ENCODE measurements at places on chromosomes 11 and 22. TPM values are rescaled to one million over a fixed set of nuclear protein-coding genes. Genes with fewer than 3 reads are reported as not detected.

Gene VPREB1
- total RNA-seq, result not detected

Gene TMA7B
- total RNA-seq, result 0.20 TPM

- H3K4me3 ChIP-seq, result no peak overlapping the region
- no peaks in the 10 kb centered on the region for H3K27me3 ChIP-seq
- no peak overlapping the region for H3K27ac ChIP-seq
- no peaks in the 10 kb centered on the region for H3K36me3 ChIP-seq
- DNase-seq, result no peak
These were observed 45.4 kb upstream of the CARS1 start for GRCh38 chr11:3102641-3102921.

Gene FREY1
- total RNA-seq, result not detected

GRCh38 chr11:68142028-68142412 lies 20.8 kb upstream of the CHKA start:
- H3K4me3 ChIP-seq, result no peak overlapping the region
- no peak overlapping the region for H3K27ac ChIP-seq
- H3K36me3 ChIP-seq, result no peaks in the 10 kb centered on the region
- H3K4me1 ChIP-seq, result peaks cover 55% of the 10 kb centered on the region

DNA sequence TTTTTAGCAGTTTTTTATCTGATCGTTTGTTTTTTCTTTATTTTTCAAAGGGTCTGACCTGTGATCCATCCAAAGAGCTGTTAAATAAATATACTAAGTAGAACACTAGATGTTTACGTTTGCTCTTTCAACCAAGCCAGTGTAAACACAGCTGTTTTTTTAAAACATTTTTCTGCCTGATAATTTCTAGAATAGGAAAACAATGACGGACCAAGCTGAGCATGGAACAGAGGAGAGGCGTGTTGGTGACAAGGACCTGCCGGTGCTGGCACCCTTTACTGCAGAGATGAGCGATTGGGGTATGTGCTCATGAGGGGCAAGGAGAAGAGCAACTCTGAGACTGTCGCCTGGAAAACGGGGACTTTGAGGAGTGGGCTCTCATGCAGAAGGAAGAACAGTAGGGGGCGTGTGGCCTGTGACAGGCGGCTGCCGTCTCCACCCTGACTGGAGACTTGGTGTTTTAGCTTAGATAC lies 28.6 kb upstream of the PANX2 start:
- H3K4me1 ChIP-seq, result peaks cover 41% of the 10 kb centered on the region
- no peak for DNase-seq
- H3K36me3 ChIP-seq, result no peaks in the 10 kb centered on the region
- H3K4me3 ChIP-seq, result no peak overlapping the region
- H3K27ac ChIP-seq, result no peak overlapping the region
- no peaks in the 10 kb centered on the region for H3K27me3 ChIP-seq

Gene KRTAP5-11
- not detected for total RNA-seq

DNA sequence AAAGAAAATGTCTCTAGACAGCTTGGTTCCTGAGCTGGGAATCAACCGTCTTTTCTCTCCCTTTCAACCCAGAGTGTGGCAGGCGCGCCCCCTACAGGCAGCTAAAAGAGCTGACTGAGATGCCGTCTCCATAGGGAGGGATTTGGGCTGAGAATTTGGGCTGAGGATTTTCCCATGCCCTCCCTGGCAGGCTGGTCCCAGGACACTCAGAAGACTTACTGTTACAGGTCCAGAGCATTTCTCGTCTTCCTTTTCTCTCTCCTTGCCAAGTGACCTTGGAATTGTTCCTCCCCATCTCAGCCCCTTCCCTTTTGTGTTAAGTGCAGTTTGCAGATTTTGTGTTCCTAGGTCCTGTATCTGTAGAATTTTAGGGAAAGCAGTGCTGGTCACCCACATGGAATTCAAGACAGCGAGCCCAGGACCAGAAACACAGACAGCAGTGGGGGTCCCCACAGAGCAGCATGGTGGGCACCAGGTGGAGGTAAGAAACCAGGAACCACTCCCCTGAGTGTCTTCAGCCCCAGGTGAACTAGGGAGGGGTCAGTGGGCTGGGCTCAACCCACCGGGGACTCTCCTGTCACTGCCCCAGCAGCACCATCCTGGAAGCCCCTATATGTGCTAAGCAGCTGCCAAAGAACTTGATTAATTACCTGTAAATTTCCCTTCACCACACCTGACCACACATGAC lies 9.9 kb upstream of the IGLL5 start:
- H3K36me3 ChIP-seq, result no peaks in the 10 kb centered on the region
- H3K4me3 ChIP-seq, result no peak overlapping the region
- H3K4me1 ChIP-seq, result no peaks in the 10 kb centered on the region
- no peak overlapping the region for H3K27ac ChIP-seq
- H3K27me3 ChIP-seq, result no peaks in the 10 kb centered on the region
- DNase-seq, result peak; percentile 71
